Brain pericyte (primary cell): ENCODE measurements at places on chromosomes 5 and 9.

DNA sequence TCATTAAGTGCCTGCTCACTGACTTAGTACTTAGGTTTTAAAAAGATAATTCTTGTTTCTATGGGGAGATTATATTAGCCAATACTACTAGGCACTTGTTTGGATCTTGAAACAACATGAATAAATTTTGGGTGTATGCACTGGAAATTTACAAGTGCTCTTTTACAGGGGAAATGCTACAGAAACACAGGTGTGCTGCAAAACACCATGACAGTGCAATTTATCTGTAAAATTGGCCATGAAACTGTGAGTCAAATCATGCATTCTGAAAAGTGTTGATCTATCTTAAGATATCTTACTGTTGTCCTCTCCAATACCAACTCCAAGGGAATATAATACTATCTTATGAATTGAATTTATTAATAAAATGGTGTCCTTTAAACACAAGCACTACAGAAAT lies 12.1 kb upstream of the PCDHB1 start:
- DNase-seq: no peak

DNA sequence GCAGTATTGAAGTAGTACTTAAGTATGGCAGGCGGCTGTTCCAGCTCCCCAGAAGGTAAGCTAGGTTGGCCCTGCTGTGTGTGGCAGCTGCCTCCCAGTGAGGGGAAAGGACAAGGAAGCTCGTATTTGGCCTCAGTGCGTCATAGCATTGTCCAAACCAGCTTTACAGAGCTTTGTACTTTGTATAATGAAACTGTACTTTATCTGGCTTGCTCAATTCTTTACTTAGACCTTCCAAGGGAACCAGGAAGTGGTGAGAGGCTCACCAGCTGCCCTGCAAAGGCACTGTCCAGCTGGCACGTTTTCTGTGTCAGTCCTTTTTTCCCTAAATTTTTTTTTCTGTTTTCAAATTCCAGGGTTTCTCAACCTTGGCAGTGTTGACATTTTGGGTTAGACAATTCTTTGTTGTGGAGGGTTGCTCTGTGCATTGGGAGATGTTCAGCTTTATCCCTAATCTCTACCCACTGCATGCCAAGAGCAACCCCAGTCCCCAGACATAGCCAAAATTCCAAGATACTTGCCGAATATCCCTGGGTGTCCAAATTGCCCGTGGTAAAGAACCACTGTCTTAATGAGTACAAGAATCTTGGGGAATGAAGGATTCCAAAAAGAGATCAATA lies 474.5 kb downstream of the LRRC70 start:
- no peak for DNase-seq

GRCh38 chr9:122213589-122214413 lies 15.0 kb downstream of the LHX6 start:
- DNase-seq: no peak

- no peak for DNase-seq
Observed at GRCh38 chr9:974996-975739, 1.3 kb upstream of the DMRT3 start.

DNA sequence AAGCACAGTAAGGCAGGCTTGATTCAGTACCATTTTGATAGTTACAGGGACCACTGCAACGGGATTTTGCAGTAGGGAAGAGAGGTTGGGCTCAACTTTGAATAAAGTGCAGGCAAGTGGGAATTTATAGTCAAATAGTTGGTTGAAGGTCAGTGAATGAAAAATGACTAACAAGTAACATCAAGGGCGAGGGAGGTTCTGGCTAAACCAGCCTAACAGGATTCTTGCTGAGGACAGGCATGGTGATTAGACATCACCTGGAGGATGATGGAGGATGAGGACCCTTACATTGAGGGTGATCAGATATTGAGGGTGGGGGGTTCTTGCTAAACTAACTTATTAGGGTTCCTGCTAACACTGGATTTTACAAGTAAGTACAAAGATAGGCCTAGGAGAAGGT lies 66.1 kb upstream of the SMC5 start:
- no peak for DNase-seq

GRCh38 chr5:119118000-119118399 lies 47.1 kb downstream of the DMXL1 start:
- no peak for DNase-seq

DNA sequence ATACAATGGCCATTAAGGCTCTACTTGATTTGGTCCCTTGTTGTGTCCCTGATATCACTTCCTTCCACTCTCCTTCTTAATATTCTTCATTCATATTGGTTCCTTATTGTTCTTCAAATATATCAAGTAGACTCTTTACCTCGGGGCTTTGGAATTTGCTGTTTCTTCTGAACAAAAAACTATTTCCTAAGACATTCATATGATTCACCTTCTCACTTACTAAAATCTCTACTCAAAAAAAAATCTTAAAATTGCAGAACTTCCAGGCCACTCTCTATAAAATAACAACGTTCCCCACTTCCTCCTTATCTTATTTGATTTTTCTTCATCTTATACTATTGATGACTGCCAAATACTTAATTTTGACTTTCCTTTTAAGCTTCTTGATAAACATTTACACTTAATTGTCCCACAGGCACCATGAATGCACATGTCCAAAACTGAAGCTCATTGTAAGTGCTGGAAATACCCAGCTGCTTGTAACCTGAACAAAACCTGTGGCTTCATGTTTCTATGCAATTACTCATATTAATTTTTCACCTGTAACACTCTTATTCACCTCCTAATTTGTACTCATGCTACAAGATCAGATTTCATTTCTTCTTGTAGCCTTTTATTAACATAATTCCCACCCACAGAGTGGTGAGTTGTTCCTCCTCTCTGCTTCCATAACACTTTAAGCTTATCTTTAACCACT lies 58.4 kb upstream of the NUDT12 start:
- no peak for DNase-seq

GRCh38 chr5:58394339-58394738 lies 65.5 kb downstream of the PLK2 start:
- no peak for DNase-seq

DNA sequence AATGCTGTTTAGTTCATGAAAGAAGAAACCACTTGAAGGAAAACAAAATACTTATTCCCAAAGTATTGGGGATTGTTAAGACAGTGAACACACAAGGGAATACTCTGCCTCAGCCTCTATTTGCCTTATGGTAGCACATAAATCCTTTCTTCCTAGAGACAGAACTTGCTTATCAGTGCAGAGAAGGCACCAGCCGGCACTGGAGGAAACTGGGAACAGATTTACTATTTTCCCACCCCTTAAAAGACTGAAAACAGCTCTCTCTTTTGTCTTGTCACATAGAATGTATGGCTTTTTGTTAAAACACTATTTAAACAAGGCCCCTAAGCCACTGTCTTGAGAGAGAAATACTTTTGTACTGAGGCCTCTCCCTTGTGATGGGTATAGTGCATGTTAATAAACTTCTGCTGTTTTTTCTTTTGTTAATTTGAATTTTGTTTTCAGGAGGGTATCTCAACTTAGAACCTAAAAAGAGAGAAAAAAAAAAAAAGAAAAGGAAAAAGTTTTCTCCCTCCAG lies 40.7 kb upstream of the EDIL3 start:
- DNase-seq: no peak

DNA sequence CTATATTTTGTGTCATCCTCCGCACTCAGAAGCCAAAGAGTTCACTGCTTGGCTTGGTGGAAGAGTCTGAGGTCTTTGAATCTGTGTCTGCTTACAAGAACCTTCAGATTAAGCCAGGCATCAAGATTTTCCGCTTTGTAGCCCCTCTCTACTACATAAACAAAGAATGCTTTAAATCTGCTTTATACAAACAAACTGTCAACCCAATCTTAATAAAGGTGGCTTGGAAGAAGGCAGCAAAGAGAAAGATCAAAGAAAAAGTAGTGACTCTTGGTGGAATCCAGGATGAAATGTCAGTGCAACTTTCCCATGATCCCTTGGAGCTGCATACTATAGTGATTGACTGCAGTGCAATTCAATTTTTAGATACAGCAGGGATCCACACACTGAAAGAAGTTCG lies 19.2 kb downstream of the TIGD6 start:
- DNase-seq: no peak

DNA sequence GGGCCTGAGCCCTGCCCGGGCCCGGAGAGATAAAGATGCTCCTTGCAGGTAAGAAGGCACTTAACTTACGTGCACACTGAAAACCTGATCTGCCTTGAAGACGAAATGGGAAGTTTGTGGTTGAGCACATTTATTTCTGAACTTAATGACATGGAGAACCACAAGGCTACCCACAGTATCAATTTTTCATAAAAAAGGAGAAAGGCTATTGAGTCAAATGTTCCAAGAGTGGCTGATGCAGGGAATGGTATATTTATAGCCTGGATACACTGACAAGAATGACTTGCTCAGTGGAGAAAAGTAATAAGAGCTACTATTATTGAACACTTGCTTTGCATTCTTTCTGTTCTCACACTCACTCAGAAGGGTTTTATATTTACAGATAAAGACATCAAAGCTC lies 419.3 kb downstream of the ACTL7B start:
- DNase-seq: no peak

- peak; percentile 98 for DNase-seq
Observed at GRCh38 chr9:128066713-128067644, at the start of gene NAIF1. Gene NAIF1 (minus strand): TSS chr9:128067320. CDS start chr9:128067101, 219 bp downstream.

- no peak for DNase-seq
Observed at GRCh38 chr9:21685502-21685901, 116.9 kb upstream of the MTAP start.

DNA sequence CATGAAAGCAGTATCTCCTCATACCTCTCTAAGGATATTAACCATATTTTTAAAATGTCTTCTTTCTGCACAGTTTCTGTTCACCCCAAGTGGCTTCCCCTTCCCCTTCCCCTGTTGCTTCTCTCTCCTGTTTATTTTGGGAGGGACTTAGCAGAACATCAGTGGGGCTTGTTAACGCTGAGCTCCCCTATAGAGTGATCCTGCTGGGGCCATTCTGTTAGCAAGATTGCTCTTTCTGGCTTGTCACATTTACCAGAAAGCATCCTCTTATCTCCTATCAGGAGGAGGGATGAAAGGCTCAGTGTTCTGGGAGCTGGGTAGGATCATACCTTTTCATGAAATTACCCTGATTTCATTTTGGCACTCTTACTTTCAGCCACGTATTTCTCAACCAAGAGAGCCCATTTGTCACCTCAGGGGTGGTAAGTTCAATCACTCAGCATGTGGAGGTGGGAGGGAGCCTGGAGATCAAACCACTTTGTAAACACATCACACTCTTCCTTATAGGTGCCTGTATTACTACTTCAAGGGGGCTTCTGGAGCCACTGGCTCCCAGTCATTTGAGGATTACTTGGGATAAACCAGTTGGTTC lies 16.7 kb downstream of the NXNL2 start:
- DNase-seq: no peak
